ENCODE measurements at places on chromosomes 7 and 10.

DNA sequence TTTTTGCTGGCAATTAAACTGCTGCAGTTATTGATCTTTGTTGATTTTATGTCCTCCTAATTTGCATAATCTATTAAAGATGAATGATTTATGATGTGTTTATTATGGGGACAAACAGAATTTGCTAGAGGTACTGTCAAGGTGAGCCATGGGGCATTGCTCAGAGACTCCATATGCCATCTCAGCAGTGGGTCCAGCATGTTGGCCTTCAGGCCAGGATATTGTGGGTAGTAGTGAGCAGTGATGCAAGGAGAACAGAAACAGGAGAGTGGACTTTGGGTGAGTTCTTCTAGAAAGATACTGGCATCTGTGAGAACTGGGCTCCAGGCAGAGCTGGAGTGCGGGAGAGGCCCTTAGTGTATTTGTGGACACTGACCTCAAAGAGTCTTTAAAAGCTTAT lies 65.9 kb downstream of the PAX2 start:
- DNase-seq, result no peak

- DNase-seq, result no peak
Measured at GRCh38 chr10:17255512-17255911, 27.5 kb downstream of the VIM start.

- DNase-seq, result no peak
Measured at GRCh38 chr10:96133135-96133534, 3.0 kb downstream of the ZNF518A start.

DNA sequence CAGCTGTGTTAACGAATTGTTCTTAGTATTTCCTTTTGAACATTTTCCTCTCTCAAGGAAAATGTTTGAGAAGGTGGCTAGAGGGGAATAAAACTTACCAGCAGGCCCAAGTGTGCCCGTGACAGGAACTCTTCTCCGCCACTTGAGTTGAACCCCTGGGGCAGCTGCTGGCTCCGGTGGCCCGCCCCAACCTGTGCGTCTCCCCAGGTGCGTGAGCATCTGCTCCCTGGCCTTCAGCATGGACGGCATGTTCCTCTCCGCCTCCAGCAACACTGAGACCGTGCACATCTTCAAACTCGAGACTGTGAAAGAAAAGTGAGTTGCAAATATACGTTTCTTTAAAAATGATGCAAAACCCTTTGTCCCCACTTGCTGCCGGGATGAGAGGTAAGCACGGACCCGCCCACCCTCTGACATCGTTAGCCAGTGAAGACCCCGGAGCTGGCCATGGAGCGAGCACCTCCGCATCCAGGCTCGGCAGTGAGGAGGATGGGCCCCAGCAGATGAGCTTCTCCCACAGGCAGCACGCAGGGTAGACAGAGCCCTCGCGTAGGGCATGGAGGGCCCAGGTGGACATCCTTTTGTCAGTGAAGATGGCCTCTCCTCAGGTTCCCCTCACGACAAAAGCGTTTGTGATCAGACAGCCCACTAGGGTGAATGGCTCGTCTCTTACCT lies 35.7 kb downstream of the WIPI2 start:
- DNase-seq, result no peak

Measured in memory B cell (primary cell).